ENCODE measurements at places on chromosomes 13 and 19.

DNA sequence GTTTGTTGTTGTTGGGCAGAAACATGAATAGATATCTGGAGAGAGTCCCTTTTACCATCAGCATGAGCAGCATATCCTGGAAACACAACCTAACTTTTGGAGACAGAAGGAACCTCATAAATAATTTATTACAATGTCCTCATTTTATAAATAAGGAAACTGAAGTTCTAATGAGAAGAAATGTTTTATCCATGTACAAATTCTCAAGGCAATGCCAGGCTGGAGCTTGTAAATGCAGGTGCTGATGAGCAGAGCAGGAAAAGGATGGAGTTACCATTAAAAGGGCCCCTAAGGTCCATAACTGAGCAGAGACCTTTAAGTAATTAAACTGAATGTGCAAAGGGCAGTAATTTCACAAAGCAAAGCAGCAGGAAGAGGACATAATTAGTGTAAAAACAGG lies 17.3 kb downstream of the LCP1 start:
- DNase-seq = no peak

GRCh38 chr19:35430409-35431144 lies 17.5 kb upstream of the FFAR2 start:
- DNase-seq = no peak

GRCh38 chr13:51624695-51625345 lies 40.6 kb downstream of the WDFY2 start:
- no peak for DNase-seq

- no peak for DNase-seq
These were observed 355.0 kb upstream of the PCDH20 start for GRCh38 chr13:61770681-61771080.

- peak; percentile 98 for DNase-seq
These were observed 6.6 kb upstream of the BCL3 start for GRCh38 chr19:44741841-44742329.

- no peak for DNase-seq
These were observed 1.7 kb upstream of the PSMC4 start for GRCh38 chr19:39969266-39969665.

DNA sequence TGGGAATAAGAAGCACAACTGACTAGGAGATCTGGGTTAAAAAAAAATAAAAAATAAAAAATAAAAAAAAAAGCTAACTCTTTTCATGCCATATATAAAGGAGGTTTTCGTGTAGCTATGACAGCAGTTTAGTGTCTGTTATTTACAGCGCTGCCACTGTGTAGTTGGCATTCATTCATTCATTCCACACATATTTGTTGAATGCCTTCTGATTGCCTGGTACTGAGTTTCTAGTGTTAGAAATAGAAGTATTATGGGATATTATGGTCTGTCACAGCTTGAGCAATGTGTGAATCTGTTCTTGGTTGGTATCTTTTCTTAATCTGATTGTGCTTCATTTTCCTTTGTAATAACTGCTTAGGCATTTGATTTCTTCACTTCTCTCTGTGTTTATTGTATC lies 237.4 kb downstream of the NBEA start:
- DNase-seq = no peak

- no peak for DNase-seq
These were observed at the start of gene PTPRH for GRCh38 chr19:55208880-55209692. TSS of gene PTPRH (minus strand) at chr19:55209501. CDS start at chr19:55209433, 68 bp downstream.

DNA sequence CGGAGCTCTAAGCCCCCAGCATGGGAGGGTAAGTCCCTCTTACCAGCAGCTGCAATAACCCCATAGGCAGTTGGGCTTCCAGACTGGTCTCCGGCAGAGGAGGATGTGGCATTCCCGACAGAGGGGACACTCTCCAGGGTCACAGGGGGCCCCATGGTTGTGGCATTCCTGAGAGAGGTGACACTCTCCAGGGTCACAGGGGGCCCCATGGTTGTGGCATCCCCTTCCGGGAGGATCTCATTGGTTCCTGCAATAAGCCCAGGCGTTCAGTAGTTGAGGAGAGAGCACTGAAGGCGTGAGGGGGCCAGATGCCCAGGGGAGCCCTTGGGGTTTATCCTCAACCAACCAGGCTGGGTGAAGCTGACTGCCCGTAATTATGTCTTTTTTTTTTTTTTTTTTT lies 5.4 kb downstream of the CD320 start:
- DNase-seq = peak; percentile 57

GRCh38 chr19:17149393-17150135 lies 65.6 kb upstream of the USE1 start:
- DNase-seq = no peak

- no peak for DNase-seq
These were observed 1608.2 kb downstream of the SLITRK5 start for GRCh38 chr13:89279374-89279773.

GRCh38 chr19:19043881-19044280 lies 10.5 kb downstream of the ARMC6 start:
- no peak for DNase-seq

GRCh38 chr13:105232006-105232405 lies 1303.5 kb downstream of the EFNB2 start:
- DNase-seq = no peak

DNA sequence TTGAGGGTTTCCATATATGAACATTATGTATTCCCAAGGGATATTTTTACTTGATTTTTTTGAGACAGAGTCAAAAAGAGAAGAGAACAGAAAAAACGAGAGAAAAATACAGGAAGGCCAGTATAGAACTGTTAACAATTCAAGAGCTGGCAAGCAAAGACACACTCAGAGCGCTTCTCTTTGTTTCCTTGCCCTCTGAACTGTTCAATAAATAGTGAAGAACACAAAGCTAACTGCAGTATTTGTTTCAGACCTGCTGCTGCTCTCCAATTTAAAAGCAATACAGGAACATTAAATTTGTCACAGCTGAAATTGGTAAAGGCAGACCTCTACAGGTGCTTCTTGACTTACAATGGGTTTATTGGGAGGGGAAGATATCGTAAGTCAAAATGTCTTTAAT lies 14.0 kb upstream of the NEK3 start:
- DNase-seq = no peak

DNA sequence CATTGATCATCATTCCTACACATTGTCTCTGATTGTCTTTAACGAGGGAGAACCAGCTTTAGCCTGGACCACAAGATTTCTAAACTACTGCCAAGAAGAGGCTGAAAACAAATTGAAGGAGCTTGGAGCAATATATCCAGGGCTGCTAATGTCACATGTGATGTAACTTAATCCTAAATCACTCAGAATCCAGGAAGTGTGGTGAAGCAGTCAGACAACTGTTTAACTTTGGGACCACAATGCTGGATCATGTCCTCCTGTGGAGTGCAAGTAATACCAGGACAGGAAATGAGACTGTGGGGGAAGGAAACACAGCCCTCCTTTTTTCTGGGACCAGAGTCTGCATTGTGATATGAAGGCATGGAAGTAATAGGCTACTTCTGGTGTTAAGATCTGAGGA lies 430.2 kb downstream of the KCTD12 start:
- no peak for DNase-seq

GRCh38 chr13:97379386-97379785 lies 54.6 kb upstream of the RAP2A start:
- DNase-seq = no peak

- no peak for DNase-seq
These were observed 317.0 kb downstream of the ENOX1 start for GRCh38 chr13:43469791-43470190.

DNA sequence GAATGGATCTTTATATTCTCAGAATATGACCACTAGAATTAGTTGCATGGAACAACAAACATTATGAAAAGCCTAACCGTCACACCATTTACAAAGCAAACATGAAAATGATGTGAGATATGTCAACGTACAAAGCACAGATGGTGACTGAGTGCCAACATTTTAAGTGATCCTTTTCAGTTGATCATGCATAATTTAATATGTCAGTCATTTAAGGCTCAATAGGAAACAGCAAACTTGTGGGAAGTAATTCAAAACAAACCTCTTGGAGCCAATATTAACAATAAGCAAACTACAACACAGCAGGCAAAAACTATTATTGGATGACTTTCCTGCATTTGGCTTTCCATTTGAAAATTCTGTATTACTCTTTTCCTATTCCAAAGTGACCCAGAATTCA lies 277.6 kb downstream of the SLITRK6 start:
- no peak for DNase-seq

GRCh38 chr13:104491916-104492315 lies 1425.7 kb upstream of the SLC10A2 start:
- no peak for DNase-seq

DNA sequence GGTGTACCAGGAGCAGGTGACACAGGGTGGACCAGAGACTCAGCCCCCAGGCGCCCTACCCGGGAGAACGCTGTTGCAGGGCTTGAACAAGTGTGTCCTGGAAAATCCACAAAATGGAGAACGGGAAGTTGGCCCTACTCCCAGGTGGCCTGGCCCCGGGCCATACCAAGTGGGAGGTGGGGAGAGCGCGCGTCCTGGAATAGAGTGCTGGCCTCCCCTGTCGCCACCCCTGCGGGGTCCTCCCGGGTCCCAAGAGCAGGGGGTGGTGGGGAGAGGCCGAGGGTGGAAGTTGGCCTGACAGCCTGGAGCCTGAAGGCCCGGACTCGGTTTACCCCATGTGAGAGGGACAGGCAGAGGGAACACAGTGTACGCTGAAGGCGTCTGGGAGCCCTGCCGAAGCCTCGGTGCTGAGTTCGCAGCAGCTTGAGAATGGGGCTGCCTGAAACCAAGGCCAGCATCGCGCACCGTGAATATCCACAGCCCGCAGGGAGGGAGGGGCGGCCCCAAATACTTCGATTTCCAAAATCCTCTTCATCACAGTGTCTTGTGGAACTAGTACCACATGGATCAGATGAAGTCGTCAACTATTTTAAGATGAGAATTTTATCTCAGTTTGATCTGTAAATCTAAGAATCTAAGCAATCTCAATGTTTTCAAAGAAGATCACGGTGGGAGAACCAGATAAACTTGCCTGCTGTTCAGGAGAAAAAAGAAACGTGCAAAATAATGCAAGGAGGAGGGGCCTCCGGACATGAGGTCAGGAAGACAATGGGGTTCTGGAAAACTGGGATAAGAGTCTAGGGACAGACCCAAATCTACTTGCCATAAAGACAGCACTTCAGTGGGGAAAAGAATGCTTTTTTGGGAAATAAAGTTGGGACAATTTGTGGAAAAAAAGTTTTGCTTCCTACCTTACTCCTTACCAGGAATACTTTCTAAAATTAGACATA lies 10.4 kb upstream of the KLF16 start:
- no peak for DNase-seq

DNA sequence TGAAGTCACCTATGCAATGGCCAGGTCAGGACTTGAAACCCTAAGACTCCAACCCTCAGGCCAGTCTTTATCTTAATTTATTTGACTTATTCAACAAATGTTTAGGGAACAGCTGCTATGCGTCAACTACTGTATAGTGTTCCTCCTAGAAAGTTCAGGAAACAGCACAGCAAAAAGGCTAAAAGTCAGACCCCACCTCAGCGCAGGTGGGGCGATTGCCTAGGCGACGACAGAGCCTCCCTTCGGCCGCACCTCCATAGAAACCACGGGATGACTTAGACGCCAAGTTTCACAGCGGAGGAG lies 502 bp downstream of the VRK3 start:
- DNase-seq = no peak

DNA sequence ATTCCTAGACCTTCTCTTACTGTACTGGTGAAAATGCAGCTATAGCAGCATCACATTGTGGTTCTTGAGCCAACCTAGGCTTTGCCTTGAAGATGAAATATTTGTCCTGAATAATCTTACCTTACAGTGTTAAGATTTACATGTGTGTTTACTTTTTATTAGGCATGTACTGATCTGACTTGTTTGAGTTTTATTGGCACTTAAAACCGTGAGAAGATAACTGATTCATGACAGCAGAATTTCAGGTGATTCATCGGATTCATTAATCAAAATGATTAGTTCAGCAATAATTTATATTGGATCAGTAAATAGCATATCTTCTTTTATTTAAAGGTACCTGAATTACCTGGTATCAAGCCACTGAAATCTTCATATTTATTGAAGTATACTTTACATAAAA lies 296.3 kb downstream of the KLF5 start:
- DNase-seq = no peak

- DNase-seq = no peak
These were observed 10.1 kb downstream of the NFILZ start for GRCh38 chr19:8640402-8641004.

DNA sequence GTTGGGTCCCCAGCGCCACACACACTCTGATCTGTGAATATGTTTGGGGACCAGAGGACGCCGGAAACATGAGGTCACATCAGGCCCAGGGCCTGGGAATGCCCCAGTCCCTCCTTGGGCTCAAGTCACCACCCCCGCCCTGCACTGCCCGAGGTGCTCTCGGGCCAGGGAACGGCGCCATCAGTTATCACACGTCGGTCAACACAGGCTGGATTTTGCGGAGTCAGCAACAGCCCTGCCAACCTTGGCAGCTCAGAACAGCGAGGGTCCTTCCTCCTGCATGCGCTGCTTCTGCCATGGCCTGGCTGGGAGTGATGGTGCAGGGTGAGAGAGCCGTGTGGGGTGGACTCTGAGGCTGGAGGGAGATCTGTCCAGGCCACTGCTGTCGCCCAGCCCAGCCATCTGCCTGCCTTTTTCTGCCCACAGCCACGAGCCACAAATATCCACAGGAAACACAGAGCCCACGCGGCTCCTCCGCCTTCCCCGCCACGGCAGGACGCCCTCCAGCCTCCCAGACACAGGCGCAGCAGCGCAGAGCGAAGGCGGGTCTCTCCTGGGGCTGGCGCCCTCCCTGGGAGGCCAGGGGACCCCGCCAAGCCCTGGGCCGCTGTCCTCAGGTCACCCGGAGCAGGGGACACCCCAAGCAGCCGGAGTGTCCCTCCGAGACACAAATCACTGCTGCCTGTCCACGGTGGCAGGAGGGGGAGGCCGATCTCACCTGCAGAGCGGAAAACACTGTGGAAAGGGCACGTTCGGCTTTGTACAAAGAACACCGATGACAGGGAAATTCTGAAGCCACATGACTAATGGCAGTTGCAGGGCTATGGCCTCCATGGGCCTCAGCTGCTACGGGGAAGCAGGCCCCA lies 31.6 kb upstream of the CACTIN start:
- DNase-seq = no peak

DNA sequence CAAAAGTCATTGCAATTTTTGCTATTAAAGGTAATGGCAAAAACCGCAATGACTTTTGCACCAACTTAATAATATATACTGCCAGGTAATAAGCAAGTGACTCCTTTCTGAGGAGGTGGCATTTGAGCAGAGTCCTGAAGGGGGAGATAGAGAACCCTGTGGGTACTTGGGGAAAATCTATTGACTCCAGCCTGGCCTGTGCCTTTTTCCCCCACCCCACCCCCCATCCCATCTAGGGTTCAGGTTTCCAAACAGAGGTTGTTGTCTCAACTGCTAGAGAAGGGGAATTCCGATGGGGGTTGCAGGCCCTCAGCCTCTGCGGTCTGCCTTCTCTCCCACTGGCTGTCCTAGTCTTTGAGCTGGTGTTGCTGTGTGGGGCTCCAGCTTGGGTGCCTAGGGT lies 11.5 kb downstream of the S1PR2 start:
- DNase-seq = no peak

Data from mesenteric fat pad (tissue), 1 donor.